ENCODE measurements at places on chromosomes 3 and 15.

DNA sequence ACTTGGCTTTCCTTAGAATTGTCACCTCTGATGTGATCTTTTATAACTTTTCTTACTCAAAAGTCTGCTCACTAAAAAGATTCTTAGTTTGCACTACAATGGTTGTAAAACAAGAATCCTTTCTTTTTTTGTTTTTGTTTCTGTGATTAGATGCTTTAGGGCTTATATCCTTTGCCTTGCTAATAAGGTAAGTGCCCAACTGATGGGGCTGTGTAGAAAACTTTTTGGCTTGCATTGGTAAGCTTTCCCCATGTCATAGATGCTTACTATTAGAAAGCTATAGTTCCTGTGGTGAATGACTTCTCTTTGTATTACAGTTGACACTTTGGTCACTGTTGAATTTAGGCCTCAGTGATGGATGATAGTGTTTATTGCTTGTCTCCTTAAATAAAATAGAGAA lies 5.1 kb downstream of the ABHD5 start:
- no peak for DNase-seq

GRCh38 chr3:1195947-1196346 lies 103.1 kb downstream of the CNTN6 start:
- no peak for DNase-seq

DNA sequence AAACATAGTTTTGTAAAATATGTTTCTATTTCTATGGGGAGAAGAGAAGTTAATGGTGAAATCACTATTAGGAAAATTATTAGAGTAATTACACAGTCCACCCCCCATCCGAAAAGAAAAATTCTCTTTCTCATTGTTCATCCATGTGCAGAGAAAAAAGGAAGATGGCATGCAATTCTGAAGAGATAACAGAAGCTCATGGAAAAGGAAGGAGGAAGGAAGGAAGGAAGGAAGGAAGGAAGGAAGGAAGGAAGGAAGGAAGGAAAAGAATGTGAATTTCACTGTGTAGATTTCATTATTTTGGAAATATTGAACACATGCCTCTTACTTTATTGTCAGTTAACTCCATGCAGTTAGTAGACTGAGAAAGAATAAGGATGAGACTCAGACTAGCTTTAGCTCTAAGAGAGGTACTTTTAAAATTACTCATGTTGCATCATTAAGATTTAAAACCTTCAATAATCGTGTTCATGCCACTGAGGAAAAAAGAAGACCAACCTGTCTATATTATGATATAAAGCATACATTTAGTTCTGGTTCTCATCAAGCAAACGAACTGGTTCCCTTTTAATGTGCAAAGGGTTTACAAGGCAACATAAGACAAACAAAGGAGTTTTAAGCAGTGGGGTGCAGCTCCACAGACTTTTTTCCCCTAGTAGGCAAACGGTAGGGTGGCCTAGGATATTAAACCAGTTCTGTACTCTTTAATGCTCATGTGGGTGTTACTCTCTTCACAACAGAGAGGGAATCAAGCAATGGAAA lies 379.6 kb downstream of the FOXP1 start:
- DNase-seq: no peak

- no peak for DNase-seq
Measured at GRCh38 chr15:86522721-86523120, 443.1 kb downstream of the AGBL1 start.

GRCh38 chr3:9809239-9809614 lies 835 bp upstream of the TTLL3 start:
- no peak for DNase-seq

DNA sequence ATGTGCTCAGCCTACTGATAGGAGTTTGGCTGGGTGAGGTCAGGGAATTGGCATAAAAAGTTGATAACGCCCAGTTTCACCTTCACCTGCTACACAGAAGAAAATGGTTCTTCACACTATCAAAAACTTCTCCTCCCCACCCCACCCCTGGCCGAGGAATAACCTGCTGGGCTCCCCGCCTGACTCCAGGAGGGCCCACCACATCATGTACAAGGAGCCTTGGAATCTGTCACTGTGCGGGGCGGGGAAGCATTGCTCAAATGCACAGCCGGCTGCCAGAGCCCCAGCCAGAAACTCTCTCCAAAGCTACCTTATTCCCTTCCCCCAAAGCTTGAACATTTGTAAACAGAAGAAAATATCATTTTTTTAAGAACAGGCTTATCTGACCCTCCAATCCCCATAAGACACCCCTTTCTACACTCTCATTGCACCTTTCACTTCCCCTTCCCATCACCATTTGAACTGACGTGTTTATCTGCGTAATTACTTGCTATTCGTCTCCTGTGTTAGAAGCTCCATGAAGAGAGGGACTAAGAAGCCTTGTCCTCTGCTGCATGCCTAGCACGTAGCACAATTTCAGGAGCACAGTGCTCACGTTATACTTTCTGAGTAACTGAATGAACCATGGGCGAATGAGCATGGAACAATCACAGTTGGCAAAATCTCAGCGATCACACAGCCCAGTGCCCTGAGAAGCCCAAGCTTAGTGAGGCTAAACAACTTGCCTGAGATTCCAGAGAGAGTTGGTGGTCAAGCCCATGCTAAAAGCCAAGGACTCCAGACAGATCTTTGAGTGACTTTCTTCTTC lies 82.9 kb downstream of the HES1 start:
- DNase-seq: no peak

DNA sequence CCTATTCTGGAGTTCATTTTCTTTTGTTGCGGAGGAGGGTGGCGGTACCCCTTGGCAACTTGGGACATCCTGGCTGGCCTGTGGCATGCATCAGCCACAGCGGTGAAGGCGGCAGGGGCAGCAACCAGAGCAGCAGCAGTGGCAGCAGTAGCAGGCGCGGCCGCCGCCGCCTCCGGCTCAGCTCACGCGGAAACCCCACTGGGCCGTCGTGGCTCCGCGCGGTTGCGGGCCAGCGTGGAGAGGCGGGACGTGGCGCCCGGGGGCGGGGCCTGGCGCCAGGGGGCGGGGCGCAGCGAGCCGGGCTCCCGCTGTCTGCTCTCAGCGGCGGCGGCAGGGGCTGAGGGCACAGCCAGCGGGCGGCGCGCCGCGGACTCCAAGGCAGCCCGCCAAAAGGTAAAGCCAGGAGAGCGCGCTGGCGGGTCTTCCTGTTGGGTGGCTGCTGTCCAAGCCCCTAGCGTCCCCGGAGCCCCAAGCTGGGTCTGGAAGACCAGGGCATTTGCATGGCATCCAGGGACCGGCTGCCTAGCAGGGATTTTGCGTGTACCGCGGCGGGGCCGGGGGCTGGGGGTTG lies 334.4 kb upstream of the THRB start:
- no peak for DNase-seq

- DNase-seq: no peak
Measured at GRCh38 chr15:80760960-80761359, 18.2 kb upstream of the CEMIP start.

GRCh38 chr3:126630020-126630419 lies 24.9 kb downstream of the TXNRD3 start:
- DNase-seq: no peak

- no peak for DNase-seq
Measured at GRCh38 chr15:88636050-88636449, 2.8 kb upstream of the ISG20 start.

DNA sequence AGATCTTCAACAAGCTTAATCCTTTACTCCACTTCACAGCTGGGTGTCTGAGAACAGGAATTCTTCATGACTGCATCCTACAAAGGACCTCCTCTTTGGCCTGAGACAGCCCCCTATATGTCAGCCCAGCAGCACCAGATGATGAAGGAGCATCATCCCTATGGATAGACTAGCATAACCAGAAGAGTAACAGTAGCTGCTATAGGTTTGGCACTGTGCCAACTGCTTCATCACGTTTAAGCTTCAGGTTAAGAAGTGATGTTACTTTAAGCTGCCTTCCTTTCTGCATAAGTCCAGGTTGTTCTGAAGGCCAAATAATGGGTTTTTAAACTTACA lies 50.6 kb downstream of the CMSS1 start:
- DNase-seq: peak; percentile 22

- no peak for DNase-seq
Measured at GRCh38 chr3:64856106-64856505, 168.3 kb upstream of the ADAMTS9 start.

DNA sequence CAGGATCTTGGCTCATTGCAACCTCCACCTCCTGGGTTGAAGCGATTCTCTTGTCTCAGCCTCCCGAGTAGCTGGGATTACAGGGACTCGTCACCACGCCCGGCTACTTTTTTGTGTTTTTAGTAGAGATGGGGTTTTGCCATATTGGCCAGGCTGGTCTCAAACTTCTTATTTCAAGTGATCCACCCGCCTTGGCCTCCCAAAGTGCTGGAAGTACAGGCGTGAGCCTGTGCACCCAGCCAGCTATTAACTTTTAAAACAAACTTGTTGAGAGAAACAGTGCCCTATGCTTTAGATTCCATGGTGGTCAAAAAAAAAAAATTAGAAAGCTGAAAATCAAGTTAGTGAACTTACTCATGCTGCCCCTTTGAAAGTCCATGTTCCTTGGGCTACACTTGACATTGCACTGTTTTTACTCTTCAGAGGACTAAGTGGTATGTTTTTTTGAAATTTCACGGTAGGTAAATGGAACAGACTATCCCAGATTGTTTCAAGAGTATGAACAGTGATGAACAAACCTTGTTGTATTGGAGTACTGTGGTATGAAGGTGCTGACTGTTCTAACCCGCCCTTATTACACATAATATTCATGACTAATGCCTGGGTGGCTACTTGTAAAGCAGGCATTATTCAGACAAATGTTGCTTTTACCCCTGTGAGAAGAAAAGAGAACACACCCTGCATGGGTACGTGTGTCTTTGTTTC lies 206.9 kb downstream of the KLHL25 start:
- DNase-seq: no peak

DNA sequence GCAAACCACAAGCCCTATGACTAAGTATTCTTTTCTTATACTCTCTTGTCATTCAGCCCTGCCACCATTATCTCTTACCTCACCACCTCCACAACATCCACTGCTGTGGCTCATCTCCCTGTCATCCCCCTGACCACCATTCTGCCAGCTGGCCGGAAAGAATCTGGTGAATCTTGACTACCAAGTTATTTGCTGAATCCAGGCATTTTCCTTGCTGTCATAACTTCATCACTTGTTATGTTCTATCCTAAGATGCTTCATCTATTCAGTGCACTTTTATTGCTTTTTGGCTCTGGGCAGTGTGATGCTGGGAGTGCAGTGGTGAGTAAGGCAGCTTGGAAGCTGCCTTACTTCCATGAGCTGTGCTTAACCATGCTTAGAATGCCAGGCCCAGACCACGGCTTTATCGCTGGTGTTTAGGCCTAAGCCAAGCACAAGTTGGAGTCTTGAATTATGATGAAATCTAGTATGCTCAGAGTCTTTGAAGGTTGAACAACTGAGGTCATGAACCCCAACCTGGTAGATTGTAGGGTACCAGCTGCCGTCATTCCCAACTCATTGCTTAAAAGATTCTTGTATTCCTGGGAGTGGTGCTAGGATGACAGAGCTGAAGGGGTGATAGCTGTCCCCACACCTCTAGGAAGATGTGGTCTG lies 27.0 kb upstream of the APH1B start:
- DNase-seq: no peak

DNA sequence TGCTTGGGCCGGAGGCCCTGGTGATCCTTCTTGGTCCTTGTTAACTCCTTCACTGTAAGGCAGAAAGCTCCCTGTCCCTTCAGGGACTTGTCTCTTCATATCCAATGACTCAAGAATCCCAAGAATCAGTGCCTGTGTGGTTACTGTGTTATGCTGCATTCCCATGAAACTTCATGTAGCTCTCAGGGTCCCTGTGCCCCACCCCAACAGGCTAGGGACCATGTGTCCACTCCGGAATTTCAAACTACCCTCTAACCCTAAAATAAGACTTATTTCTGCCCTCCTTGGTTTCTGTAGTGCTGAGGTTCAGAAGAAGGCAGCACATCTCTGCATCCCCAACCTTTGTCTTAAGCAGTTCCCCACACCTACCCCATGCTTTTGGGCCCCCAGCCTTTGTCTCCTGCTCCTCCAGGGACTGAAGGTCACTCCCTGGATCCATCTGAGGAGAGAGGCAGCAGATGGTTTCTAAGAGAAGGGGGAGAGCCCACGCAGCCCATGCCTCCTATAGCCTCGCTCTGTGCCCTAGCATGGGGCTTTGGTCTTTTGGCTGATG lies 531 bp upstream of the MAP1A start:
- no peak for DNase-seq

DNA sequence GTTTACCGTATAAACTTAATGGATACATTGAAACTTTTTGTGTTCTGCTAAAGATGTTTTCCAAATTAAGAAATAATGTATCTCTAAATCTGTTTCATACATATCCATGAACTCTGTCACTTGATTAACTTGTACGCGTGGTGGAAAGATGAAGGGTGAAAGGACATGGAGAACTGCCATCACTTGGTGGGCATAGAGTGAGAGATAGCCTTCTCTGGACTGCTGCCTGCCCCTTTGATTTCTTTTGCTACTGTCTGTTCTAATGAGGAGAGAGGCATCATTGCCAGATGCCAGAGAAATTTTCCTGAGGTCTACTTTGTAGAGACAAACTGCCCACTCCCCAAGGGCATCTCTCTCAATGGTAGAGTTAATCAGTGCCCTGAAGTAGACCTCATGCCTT lies 120.5 kb downstream of the SLMAP start:
- DNase-seq: no peak

DNA sequence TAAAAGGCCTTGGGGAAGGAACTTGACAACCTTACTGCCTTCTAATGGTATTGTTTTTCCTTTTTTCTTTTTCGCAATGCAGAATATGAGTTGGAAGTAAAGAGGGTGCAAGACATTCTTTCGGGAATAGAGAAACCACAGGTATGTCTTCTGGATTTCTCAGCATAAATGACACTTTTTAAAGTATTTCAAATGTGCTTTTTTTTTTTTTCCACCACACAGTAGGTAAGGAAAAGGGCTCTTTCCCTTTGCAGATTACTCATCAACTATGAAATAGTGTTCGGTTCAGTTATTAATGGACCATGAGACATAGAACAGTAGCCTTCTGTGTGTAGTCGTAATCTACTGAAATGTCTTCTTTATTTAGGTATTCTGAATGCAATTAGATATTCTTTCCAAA lies 162.4 kb downstream of the GHSR start:
- no peak for DNase-seq

GRCh38 chr3:46667061-46667621 lies 26.3 kb downstream of the ALS2CL start:
- DNase-seq: no peak

GRCh38 chr3:42177068-42177800 lies 86.1 kb downstream of the TRAK1 start:
- DNase-seq: no peak

- DNase-seq: no peak
Measured at GRCh38 chr15:70412794-70413193, 315.1 kb upstream of the TLE3 start.

DNA sequence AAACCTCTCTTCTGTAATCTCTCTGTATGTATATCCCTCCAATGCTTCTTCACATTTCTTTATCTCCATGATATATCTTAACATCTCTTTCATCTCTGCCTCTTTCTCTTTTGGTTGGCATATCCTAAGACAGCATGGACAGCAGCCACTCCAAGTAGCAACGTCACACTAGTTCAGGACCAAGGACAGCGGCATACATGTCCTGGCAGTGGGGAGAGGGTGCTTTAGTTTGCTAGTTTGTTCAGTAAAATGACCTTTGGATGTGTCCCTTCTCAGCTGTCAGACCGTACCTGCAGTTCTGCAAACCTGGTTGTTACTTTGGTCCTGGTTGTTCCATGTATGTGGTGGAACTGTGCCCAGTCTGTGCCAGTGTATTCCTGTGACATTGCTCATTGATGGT lies 225.6 kb upstream of the ROPN1 start:
- no peak for DNase-seq

Measured in NCI-H510A (cell line).